ENCODE measurements at places on chromosomes 1 and 21.

- DNase-seq: peak; percentile 93
Observed at GRCh38 chr1:119873135-119874015, 22.9 kb downstream of the ADAM30 start.

DNA sequence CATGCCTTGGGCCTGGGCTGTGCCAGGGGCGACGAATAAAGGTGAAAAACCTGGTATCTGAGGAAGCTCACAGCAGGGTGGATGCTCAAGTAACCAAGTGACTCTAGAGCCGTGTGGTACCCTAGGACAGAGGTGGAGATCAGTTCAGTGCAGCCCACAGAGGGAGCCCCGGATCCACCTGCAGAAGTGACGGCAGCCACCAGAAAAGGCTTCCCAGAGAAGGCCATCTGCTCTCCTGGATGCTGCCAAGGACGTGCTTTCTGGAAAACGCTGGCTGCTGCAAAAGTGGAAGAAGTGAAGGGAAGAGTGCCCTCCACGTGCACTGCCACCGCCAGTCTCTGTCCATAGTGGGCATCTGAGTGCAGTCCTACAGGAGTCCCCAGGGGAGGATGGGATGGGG is 27.7 kb downstream of the TMCO4 start:
- no peak for DNase-seq

- DNase-seq: peak; percentile 9
Observed at GRCh38 chr1:103529746-103530145, 4.2 kb downstream of the RNPC3 start.

GRCh38 chr1:182662121-182662890 is 22.1 kb downstream of the RGS8 start:
- DNase-seq: peak; percentile 20

GRCh38 chr1:232970508-232970907 is 20.1 kb downstream of the NTPCR start:
- DNase-seq: no peak

GRCh38 chr1:111621050-111621449 is 1.5 kb downstream of the RAP1A start:
- DNase-seq: no peak

- no peak for DNase-seq
Observed at GRCh38 chr1:167099851-167100250, 6.0 kb downstream of the STYXL2 start.

GRCh38 chr21:20031807-20032206 is 966.4 kb upstream of the NCAM2 start:
- no peak for DNase-seq

DNA sequence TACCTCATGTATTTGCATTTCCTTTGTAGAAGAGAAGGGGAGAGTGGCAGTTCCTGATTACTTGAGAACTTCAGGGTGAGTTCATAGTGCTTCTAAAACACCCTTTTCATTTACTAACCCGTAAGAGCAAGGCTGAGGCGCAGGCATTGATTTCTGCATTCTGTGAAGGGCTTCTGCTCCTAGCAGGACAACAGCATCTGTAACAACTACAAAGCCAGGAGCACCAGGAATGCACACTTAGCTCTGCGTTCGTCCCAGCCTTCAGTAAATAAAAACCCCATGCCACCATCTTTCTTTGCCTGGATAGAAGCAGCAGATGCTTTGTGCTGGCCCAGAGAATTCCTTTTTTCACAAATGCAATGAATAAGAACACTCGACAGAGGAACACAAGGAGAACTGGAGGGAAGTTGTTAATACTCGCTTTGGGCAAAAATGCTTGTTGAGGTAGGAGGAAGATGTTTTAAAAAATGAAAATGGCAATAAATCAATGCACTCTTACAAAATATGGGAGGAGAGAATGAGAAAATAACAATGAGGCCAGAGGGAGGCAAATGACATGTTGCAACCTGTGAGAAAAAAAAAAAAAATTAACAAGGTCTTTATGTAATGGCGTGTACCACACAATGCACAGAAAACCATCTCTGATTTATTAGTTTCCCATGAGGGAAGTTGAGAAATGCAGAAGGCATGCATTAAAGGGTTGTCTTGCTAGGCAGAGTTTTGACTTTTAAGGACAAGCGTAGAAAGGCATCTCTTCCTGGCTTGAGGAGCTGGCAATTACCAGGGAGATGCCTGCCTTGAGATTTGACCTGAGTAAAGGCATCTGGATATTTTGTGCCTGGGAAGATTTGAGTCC is 418.8 kb downstream of the DISC1 start:
- peak; percentile 48 for DNase-seq

GRCh38 chr1:43648876-43649477 is 972 bp upstream of the KDM4A start:
- no peak for DNase-seq

DNA sequence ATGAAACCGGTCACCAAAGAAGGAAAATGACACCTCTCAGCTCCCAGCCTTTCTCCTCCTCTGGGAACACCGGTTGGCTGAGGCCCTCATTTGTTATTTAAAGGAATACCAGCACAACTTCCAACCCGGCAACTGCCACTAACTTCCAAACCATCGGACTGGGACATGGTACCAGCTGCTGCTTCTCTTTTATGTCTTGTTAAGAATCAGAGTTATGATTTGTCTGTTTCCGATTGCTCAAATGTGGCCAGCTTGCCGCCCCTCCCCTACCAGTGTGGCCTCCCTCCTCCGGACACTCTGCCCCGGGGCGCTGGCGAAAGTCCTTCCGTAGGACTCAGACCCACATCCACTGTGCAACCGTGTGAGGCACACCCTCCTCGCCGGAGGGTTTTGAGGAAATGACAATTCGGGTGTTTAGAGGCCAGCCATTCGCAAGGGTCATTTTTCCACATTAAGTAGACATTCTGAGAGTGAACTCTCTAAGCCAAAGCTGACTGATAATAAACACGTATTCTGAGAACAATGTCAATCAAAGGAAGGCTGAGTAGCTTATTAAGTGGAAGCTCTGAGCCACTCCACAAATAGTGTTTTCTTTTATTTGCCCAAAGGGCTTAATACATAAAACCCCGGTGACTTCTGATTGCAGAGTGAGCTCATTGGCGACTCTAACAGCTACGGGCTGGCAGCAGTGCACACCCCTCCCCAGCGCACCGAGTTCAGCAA is 5.5 kb downstream of the RIPK4 start:
- DNase-seq: no peak

DNA sequence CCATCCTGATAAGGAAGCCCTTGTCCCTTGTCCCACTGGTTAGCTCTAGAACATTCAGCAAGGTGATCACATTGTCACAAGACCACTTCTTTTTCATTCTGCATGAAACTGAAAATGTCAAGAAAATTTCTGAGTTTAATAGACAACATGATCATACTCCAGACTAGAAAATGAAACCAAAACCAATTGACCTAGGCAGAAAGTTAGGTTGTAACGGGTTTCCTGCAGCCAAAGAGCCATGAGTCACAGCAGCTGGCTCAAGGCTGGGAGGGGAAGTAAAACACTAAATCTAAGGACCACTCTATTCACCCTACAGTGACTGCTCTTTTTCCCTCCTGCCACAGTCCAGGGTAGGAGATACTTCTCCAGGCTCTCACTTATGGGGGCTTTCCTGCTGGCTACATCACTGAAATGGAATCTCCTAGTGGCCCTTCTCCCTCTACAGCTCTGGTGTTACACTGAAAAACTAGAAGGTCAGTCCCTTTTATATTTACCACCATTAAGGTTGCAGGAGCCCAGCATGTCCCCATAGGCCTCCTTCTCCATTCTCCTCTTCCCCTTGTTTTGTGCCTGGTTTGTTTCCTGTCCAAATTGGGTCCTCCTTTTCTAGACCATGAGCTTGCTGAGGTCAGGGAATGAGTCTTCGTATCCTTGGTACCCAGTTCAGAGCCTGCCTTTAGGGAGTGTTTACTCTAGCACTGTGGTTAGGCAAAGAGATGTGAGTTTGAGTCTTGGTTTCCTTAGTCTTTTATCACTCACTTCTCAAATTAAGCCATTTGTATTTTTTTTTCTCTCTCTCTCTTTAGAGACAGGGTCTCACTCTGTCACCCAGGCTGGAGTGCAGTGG is 236.5 kb upstream of the JUN start:
- peak; percentile 82 for DNase-seq

GRCh38 chr1:205488074-205488723 is 16.3 kb upstream of the CDK18 start:
- DNase-seq: peak; percentile 47

DNA sequence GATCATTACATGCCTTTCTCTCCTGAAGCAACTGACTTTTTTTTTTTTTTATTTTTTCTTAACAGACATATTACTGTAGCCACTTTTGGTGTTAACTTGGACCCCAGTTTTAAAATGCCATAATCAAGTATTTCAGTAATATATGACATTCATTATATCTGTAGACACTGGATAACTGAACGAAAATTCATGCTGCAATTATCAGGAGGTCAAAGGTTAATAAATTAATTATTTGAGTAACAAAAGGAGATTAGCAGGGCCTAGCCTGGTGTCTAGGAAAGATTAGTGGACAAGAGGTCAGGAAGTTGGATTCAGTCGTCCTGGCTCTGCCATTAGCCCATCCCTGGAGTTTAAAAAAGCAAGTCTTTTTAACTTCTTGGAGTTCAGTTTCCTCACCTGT is 168.1 kb downstream of the TGFBR3 start:
- no peak for DNase-seq

GRCh38 chr21:26140164-26140579 is 30.4 kb downstream of the APP start:
- peak; percentile 48 for DNase-seq

DNA sequence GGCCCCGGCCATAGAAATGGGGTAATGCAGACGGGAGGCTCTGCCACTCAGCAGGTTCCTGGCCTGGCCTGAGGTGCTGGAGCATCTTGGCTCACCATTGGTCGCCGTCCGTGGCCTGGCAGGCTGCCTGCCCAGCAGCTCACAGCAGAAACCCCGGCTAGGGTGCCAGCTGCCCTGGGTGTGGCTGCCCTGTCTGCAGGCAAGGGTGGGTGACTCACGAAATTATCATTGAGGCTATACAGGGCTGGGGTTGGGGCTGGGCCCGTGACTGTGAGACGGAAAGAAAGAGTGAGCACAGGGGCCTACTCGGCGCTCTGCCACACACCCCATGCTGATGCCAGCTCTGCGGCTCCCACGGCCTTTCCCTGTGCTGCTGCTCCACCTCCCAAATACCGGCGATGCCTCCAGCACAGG is 8.0 kb upstream of the PKP1 start:
- DNase-seq: peak; percentile 16

DNA sequence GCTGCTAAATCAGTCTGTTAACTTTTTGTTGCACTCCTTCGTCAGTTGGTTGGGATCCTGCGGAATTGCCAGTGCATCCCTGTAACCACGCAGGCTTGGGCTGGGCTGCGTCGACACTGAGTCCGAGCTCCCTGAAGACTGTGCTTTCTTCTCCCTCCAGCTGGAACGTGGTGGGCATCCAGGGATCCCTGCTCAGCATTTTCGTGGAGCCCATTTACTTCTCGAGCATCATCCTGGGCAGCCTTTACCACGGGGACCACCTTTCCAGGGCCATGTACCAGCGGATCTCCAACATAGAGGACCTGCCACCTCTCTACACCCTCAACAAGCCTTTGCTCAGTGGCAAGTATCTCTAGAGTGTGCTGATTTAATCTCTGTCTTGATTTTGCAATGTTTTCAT is 83.3 kb downstream of the POFUT2 start:
- DNase-seq: no peak

DNA sequence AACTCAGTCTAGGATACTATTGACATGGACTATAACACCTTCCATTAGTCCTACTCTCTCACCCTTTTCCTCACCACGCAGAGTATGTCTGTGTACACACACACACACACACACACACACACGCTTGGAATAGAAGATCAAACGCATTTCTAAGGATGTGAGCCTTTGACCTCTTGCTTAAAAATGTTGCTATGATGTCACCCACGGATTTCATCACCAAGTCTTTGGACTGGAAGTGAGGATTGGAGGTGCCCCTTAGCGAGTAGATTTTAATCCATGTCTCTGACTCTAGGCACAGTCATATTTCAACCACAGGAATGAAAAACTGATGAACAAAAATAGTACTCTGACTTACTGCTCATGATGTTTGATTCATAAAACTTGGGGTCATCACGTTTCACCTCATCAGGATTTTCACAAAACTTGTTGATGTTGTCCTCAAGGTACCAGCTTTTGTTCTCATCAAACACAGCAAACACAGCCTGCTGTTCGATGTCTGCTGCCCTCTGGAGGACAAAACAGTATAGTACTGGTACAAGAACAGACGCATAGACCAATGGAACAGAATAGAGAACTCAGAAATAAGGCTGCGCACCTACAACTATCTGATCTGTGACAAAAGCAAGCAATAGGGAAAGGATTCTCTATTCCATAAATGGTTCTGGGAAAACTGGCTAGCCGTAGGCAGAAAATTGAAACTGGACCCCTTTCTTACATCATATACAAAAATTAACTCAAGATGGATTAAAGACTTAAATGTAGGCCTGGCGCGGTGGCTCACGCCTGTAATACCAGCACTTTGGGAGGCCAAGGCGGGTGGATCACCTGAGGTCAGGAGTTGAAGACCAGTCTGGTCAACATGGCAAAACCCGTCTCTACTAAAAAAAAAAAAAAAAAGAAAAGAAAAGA is 39.9 kb downstream of the F5 start:
- peak; percentile 65 for DNase-seq

DNA sequence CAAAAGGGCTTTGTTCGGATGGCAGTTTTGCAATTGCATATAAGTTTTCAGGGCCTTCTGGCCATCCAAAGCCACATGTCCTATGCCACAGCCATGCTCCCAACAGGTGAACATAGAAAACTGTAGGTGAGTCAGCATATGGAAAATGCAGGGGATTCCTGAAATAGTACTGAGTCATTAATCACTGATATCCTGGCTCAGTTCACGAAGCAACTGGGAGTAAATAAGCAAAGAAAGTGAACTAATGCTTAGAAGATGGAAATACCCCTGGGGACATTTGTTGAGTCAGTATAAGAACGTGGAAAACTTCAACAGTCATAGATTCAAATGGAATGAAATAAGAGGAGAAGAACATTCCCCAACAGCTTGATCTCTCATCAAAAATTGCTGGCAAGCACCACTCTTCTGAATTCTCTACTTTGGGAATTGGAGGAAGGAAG is 148.9 kb upstream of the RUNX1 start:
- DNase-seq: peak; percentile 95

DNA sequence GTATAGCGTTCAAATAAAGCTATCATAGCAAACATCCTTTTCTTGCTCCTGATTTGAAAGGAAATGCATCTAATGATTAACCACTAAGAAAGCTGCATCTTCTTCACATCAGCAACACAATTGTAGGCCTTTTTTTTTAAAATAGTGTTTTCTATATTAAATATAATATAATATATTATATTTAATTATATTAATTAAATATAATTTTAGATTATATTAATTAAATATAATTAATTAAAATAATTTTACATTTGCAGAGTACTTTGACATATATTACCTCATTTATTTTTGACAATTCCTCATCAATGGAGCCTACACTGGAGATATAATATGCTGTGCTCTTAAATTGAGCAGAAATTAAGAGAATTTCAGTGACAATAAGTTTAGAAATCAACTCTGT is 193.0 kb downstream of the GPR52 start:
- no peak for DNase-seq

All from fibroblast of skin of abdomen (primary cell).